ENCODE measurements at places on chromosomes 11 and 22. TPM values are rescaled to one million over a fixed set of nuclear protein-coding genes. Genes with fewer than 3 reads are reported as not detected.

MS4A6E gene
- total RNA-seq = not detected

UPK2 gene
- total RNA-seq = not detected

SLC5A4 gene
- total RNA-seq = not detected

TRIM49 gene
- total RNA-seq = not detected

TRIM66 gene
- total RNA-seq = 11.4 TPM

LIF gene
- total RNA-seq = 0.23 TPM

DNA sequence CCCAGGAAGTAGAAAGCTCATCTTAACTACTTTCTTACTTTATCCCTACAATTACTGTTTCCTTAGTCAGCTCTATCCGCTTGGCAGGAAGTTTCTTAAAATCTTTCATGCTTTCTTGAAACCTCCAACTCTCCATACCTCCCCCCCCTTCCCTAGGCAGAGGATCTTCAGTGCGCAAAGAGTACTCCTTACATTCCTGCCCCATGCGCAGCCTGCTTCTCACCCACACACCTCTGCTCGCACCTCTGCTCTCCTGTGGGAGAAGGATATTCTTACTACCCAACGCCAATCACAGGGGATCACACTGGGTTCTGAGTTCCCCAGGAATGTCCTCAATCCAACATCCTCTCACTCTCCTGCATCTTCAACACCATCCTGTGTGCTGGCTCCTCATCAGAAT lies 12.3 kb downstream of the TCF20 start:
- H3K4me1 ChIP-seq = peaks cover 20% of the 10 kb centered on the region
- no peak overlapping the region for H3K4me3 ChIP-seq
- DNase-seq = no peak
- no peaks in the 10 kb centered on the region for H3K27me3 ChIP-seq
- no peak overlapping the region for H3K27ac ChIP-seq
- H3K36me3 ChIP-seq = no peaks in the 10 kb centered on the region

- H3K4me1 ChIP-seq = no peaks in the 10 kb centered on the region
- no peak overlapping the region for H3K4me3 ChIP-seq
- peak; percentile 90 for DNase-seq
- H3K27ac ChIP-seq = no peak overlapping the region
- H3K36me3 ChIP-seq = no peaks in the 10 kb centered on the region
These were observed 23.4 kb downstream of the KRTAP5-5 start for GRCh38 chr11:1652771-1653540.

DNA sequence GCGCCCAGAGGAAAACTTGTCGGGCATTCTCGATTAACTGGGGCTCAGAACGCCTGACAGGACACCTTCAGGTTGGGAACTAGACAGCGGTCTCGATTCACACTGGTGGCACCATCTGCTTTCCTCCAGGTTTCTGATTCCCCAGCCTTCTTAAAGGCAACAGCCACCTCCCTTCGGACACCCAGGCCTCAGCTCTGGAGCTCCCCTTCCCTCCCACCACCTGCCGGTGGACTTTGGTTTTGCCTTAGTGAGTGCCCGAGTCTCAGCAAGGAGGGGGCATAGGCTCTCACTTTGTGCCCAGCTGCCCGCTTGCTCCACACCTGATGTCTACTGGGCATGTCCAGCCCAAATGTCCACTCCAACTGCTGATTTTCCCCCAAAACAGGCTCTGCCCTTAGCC lies 110.4 kb upstream of the PARVA start:
- no peak overlapping the region for H3K27ac ChIP-seq
- peaks cover 5% of the 10 kb centered on the region for H3K36me3 ChIP-seq
- DNase-seq = no peak
- H3K27me3 ChIP-seq = peaks cover 6% of the 10 kb centered on the region
- no peak overlapping the region for H3K4me3 ChIP-seq
- peaks cover 15% of the 10 kb centered on the region for H3K4me1 ChIP-seq

- H3K27me3 ChIP-seq = peaks cover 2% of the 10 kb centered on the region
- H3K27ac ChIP-seq = no peak overlapping the region
- no peaks in the 10 kb centered on the region for H3K36me3 ChIP-seq
- H3K4me1 ChIP-seq = no peaks in the 10 kb centered on the region
These were observed 40.9 kb downstream of the CSRP3 start for GRCh38 chr11:19160847-19161246.

DNA sequence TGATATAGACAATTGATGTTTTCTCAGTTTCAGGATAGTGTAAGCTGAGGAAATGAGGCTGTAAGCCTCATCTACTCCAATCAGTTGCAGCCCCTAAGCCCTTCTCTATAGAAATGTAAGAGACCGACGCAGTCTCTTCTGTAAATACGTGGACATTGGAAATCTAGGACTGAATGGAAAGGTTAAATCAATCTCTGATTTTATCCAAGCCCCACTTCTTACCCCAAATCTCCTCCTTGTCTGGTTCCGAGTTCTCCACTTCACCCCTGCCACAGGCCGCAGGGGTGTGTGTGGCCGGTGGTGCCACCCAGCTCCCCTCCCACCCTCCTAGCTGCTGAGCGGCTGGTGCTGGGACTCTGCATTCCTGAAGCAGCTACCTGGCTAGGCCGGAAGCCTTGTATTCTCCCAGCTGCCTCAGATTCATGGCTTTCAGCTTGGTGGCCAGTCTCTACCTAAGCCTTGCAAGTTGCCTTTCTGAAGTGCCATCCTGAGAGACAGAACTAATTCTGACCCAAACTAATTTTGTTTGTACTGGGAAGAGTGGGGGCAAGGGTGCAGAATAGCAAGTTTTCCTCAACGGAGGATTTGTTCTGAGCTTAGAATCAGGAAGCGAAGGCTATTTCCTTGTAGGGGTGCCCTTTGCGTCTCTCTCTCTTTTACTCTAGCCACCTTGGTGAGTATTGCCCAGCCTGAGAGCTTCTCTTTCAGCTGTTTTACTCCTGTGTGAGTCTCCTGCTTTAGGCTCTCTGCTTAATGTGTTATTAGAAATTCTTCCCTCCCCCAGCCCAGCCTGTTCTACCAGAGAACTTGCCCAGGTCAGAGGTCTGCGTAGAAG lies 749 bp downstream of the VWA5A start:
- H3K27ac ChIP-seq = peak overlapping the region; percentile 89
- peaks cover 2% of the 10 kb centered on the region for H3K27me3 ChIP-seq
- peak overlapping the region; percentile 96 for H3K4me3 ChIP-seq
- H3K4me1 ChIP-seq = peaks cover 29% of the 10 kb centered on the region

- peaks cover 4% of the 10 kb centered on the region for H3K36me3 ChIP-seq
- no peak for DNase-seq
- peaks cover 4% of the 10 kb centered on the region for H3K27me3 ChIP-seq
These were observed 104.7 kb downstream of the PLEKHA7 start for GRCh38 chr11:16909359-16910035.

DNA sequence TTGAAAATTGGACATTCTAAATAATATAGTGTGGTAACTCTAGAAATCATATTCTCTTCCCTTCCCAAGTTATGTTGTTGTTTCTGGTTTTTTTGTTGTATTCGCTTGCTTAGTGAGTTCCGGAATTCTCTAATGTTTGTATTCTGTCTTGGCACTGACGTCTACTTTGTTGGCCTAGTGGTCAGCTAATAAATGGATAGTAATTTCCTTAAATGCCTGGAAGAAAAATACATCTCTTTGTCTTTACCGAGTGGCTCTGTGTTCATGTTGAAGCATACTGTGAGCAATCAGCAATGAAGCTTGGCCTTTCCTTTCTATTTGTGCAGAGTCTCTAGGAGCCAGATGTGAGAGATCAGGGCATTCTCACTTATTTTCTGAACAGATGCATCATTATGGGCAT lies 1225.7 kb downstream of the JRKL start:
- H3K27ac ChIP-seq = no peak overlapping the region
- no peak for DNase-seq
- no peaks in the 10 kb centered on the region for H3K27me3 ChIP-seq
- H3K36me3 ChIP-seq = no peaks in the 10 kb centered on the region
- peaks cover 3% of the 10 kb centered on the region for H3K4me1 ChIP-seq

- no peaks in the 10 kb centered on the region for H3K27me3 ChIP-seq
- no peak for DNase-seq
- H3K27ac ChIP-seq = no peak overlapping the region
- H3K4me1 ChIP-seq = peaks cover 2% of the 10 kb centered on the region
- no peak overlapping the region for H3K4me3 ChIP-seq
- no peaks in the 10 kb centered on the region for H3K36me3 ChIP-seq
These were observed 1436.3 kb downstream of the TBC1D22A start for GRCh38 chr22:48198489-48199459.

- H3K36me3 ChIP-seq = no peaks in the 10 kb centered on the region
- no peak overlapping the region for H3K27ac ChIP-seq
- H3K4me3 ChIP-seq = no peak overlapping the region
- H3K27me3 ChIP-seq = peaks cover 4% of the 10 kb centered on the region
- H3K4me1 ChIP-seq = no peaks in the 10 kb centered on the region
- peak; percentile 84 for DNase-seq
These were observed 12.0 kb downstream of the BRSK2 start for GRCh38 chr11:1401656-1402221.

DNA sequence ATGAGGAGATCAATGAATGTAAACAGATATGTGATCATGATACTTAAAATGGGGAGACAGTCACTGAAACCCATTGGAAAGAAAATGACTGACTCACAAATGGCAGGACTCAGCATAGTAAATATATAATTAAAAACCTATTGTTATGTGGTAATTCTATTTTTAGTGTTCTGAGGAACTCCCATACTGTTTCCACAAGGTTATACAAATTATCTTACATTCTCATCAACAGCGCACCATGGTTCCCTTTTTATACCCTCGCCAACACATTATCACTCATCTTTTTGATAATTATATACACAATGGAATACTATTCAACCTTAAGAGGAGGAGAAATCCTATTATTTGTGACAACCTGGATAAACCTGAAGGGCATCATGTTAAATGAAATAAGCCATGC lies 17.1 kb downstream of the OR5B21 start:
- no peak overlapping the region for H3K4me3 ChIP-seq
- H3K36me3 ChIP-seq = no peaks in the 10 kb centered on the region
- no peak overlapping the region for H3K27ac ChIP-seq
- DNase-seq = no peak

DNA sequence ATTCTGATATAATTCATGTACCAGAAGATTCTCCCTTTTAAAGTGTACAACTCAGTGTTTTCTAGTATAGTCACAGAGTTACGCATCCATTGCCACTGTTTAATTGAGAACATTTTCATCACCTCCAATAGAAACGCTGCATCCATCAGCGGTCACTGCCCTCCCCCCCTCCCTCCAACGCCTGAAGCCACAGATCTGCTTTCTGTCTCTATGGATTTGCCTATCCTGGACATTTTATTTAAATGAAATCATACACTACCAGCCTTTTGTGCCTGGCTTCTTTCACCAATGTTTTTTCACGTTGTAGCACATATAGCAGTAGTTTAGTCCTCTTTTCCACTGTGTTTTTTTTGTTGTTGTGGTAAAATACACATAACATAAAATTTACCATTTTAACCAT lies 22.8 kb downstream of the TCP11L1 start:
- peaks cover 2% of the 10 kb centered on the region for H3K27me3 ChIP-seq
- H3K36me3 ChIP-seq = peaks cover 15% of the 10 kb centered on the region
- DNase-seq = no peak
- H3K4me1 ChIP-seq = peaks cover 12% of the 10 kb centered on the region
